ENCODE measurements at places on chromosomes 7 and 10. TPM values are rescaled to one million over a fixed set of nuclear protein-coding genes. Genes with fewer than 3 reads are reported as not detected.

MYH16 gene
- total RNA-seq = not detected

DNA sequence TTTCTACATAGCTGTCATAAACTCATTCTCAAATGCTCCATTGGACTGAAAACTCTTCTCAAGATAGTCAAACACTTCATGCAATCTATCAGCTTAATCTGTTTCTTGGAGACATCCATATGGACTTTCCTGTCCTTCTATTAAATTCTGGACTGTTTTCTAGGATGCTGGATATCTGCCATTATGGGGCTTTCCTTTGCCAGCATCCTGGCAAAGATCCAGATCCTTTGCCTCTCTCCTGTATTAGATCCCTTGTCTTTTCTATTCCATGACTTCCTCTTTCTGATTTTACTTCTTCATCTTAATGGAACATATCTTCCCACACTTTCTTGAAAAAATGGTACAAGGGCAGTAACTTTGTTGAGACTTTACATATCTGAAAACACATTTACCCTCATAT is 35.9 kb upstream of the SKAP2 start:
- no peak for DNase-seq

DNA sequence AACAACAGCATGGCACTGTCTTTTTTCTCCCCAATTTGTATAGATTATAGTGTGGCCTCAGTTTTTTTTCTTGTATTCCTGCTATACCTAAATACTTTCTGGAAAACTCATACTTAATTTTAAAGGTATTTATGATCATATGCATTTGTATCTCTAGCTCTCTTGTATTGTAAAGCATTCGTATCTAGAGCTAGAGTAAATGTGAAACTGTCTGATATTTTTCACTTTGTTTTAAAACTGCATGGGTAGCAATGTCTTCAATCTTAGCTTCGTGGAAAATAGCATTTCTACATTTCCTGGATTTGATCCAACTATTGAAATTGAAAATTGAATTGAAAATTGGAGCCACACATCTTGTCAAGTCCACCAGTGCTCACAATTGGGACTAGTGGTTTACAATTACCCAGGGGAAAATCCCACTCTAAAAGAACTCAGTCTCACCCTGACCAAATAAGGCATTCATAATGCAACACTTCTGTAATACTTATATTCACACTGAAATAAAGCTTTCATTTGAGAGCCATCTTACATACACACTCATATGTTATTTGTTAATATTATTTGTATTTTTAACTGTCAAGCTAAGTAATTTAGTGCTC is 51.3 kb upstream of the KLF6 start:
- no peak for DNase-seq

GRCh38 chr7:130419658-130420057 is 21.2 kb downstream of the CEP41 start:
- no peak for DNase-seq

- DNase-seq = no peak
These were observed 628 bp downstream of the TAF6 start for GRCh38 chr7:100118388-100119071.

GRCh38 chr10:90308223-90308622 is 549.6 kb downstream of the HTR7 start:
- no peak for DNase-seq

DNA sequence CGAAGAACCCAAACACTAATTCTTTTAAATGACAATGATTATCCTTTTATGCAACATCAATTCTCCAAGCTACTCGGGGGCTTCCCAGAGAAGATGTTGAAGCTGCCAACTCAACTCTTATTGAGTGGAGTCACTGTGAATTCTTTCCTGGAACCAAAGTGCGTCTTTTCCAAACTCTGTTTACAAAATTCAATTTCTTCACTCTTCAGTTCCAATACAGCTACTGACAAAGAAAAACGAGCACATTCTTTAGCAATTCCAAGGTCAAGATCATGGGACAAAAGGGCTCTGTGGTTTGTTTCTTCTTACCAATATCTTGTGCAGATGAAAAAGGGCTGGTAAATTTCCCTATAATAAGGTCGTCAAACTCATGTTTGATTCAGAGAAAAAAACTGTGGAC is 74.2 kb downstream of the FAS start:
- DNase-seq = no peak

DNA sequence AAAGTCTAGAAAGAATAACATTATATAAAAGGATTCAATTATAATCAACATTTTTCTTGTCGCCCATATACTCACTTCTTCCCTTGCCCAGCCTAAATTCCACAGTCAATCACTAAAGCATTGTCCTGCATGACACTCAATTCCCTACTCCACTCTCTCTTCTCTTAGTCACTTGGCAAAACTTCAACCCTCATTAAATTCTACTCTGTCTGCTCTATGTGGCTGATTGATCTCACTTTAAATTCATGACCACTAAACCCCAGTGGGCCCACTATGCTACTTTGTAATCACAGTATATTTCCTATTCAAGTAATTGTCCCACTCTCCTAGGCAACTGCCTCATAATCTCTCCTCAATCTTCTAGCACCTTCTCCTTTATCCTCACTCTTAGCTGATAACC is 54.1 kb downstream of the MTERF1 start:
- no peak for DNase-seq

DNA sequence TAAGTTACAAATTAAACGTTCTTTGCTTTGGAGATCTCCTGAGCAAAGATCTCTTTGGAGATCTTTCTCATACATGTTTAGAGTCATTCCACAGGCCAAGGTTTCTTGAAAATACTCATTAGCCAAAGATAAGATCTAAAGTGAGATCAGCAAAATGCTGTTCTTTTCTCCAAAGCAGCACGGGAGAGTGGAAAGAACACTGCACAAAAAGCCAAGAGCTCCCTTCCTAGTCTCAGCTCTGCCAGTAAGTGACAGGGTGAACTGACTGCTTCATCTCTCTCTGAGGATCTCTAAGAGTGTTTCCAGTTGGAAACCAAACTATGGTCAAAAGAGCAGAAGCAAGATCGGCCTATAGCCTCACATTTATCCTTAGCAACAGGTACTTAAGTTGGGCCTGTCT is 168.4 kb upstream of the ASAH2 start:
- no peak for DNase-seq

Data from body of pancreas (tissue), 4 donors.